ENCODE measurements at places on chromosomes 11 and 22.
A peak's percentile ranks its signal among the peaks of the same experiment; 100 is the strongest.

DNA sequence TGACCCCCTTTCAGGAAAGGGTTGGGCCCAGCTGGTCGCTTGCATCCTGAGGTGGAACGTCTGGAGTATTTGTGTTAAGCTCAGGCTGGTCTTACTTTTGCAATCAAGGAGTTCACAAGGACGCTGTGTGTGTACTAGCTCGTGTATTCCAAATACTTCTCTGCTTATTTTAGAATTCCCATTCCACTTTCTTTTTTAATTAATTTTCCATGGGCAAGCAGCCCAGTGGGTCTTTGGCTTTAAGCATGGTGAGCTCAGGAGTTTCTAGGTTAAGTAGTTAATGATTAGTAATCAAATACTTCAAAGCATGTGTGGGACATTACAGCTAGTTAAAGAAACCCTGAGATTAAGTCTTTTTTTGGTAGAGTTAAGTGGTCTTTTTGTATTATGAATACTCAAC is 68.6 kb downstream of the CSNK2A3 start:
- H3K4me3 ChIP-seq: no peak overlapping the region
- no peaks in the 10 kb centered on the region for H3K36me3 ChIP-seq
- H3K4me1 ChIP-seq: no peaks in the 10 kb centered on the region
- no peak for DNase-seq

DNA sequence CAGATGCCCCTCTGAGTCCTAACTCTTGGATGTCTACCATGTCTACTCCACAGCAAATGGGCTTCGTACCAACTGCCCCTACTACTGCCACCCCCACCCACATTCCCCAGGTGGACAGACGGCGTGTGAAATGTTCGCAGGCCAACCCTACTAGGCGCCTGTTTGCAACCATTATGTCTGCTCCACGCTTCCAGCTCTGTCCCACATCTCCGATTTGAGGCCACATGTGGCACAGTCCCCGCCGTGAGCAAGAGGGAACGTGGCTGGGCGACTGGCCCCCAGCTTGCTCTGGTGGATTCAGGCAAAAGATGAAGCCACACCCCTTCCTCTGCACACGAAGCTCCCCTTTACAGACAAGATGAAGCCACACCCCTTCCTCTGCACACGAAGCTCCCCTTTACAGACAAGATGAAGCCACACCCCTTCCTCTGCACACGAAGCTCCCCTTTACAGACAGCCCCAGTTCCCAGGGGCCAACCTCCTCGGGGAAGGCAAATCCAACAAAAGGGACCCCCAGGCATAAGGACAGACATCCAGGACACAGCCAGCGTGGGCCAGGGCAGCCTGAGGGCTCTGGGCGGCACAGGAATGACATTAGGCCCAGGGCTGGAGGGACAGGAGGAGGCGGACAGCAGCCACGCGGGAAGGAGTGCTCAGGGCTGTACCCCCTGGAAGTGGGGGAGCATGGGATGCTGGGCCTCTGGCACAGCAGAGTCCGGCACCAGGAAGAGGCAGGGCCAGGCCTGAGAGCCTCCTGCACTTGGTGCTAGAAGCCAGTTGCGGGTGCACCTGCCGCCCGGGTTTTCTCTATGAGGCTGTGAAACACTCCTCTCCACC is 106.2 kb downstream of the SHANK2 start:
- H3K27me3 ChIP-seq: no peaks in the 10 kb centered on the region
- no peak overlapping the region for H3K27ac ChIP-seq
- H3K4me1 ChIP-seq: no peaks in the 10 kb centered on the region
- H3K36me3 ChIP-seq: no peaks in the 10 kb centered on the region
- DNase-seq: no peak
- H3K4me3 ChIP-seq: no peak overlapping the region

- H3K27me3 ChIP-seq: no peaks in the 10 kb centered on the region
- no peak overlapping the region for H3K4me3 ChIP-seq
- peak overlapping the region; percentile 11 for H3K27ac ChIP-seq
- DNase-seq: no peak
Observed at GRCh38 chr22:24059793-24060192, 48.7 kb downstream of the CABIN1 start.

- H3K36me3 ChIP-seq: no peaks in the 10 kb centered on the region
- no peak overlapping the region for H3K27ac ChIP-seq
- no peak for DNase-seq
Observed at GRCh38 chr22:28670756-28671155, 8.9 kb downstream of the TTC28 start.

DNA sequence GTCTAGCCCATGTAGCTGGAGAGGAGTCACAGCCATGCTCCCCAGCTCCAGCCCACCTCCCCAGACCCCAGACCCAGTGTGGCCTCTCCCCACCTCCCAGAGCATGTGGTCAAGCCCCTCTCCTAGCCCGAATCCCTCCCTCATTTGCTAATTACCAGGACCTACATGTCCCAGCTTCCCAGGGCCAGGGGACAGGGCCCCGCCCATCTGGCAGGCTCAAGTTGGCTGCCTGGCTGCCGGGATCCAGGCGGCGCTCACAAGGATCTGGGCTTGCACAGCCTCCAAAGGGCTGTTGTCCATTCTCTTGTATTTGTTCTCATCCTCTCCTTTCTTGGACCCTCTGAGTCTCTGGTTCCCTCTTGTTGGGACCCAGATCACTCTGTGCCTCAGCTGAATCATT is 4.6 kb upstream of the MIF start:
- no peak overlapping the region for H3K27ac ChIP-seq
- H3K27me3 ChIP-seq: no peaks in the 10 kb centered on the region
- peak; percentile 40 for DNase-seq
- peaks cover 17% of the 10 kb centered on the region for H3K4me1 ChIP-seq
- no peaks in the 10 kb centered on the region for H3K36me3 ChIP-seq

- H3K4me1 ChIP-seq: peaks cover 71% of the 10 kb centered on the region
- H3K27ac ChIP-seq: peak overlapping the region; percentile 37
- H3K27me3 ChIP-seq: no peaks in the 10 kb centered on the region
- no peaks in the 10 kb centered on the region for H3K36me3 ChIP-seq
Observed at GRCh38 chr22:38214302-38215056, 12.7 kb downstream of the MAFF start.

- peaks cover 25% of the 10 kb centered on the region for H3K4me1 ChIP-seq
- no peak overlapping the region for H3K27ac ChIP-seq
- H3K36me3 ChIP-seq: no peaks in the 10 kb centered on the region
- H3K27me3 ChIP-seq: peaks cover 7% of the 10 kb centered on the region
Observed at GRCh38 chr11:107592813-107593212, 1.9 kb downstream of the ELMOD1 start.
